ENCODE measurements at places on chromosomes 12 and 14.

DNA sequence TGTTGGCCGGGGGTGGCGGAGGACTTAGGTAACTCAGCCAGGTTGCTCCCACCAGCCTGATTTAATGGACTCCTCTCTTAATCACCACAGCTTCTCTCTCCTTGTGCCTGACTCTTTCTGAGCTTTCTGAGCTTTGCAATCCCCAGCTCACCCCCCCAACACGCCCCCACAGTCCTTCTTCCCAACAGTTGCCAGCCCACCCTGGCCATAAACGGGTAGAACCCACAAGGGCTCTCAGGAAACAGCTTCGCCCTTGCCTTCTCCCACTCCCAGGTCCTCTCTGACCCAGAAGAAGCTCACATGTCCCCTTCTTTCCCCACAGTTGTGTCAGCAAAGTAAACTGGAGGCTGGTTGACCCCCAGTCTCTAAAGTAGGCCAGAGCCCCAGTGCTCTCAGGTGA lies 32.9 kb downstream of the ZFP36L1 start:
- DNase-seq: no peak

- no peak for DNase-seq
Measured at GRCh38 chr12:92641291-92641690, 61.5 kb upstream of the PLEKHG7 start.

- DNase-seq: no peak
Measured at GRCh38 chr12:131146173-131146675, 192.5 kb downstream of the ADGRD1 start.

GRCh38 chr14:55107766-55108554 lies 21.1 kb upstream of the LGALS3 start:
- peak; percentile 32 for DNase-seq

DNA sequence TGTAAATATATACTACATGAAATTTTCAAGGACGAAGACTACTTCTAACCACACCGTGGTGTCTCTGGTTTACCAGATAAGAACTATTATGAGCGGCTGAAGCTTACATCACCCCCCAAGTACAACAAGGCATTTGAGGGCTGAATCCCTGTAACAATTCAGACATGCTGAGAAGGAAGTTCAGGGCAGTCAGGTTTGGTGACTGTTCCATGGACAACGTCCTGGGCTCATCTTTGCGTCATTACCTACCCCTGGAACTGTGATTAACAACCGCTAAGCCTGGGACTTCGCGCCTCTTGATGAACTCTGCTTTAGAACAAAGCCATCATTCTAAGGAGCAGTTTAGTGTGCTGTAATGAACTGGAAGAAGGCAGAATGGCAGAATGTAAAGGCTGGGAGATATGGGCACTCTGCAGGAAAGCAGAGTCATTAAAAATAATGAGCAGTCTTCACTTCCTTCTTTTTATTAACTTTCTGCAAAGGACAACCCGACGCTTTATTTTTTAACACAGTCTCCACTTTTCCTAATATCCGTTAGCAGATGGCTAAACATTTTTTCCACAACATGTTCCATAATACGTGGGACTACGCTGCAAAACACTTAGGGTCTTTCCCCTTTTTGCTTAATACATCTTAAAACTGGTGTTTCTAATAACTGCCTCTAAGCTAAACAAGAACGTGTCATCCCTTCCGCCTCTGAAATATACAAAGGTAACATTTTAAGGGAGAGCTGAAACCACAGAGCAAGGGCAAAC lies 263.2 kb downstream of the ADAMTS20 start:
- no peak for DNase-seq

GRCh38 chr12:14825256-14825655 lies 11.3 kb upstream of the SMCO3 start:
- no peak for DNase-seq

- peak; percentile 11 for DNase-seq
Measured at GRCh38 chr12:131850856-131851559, 22.8 kb downstream of the MMP17 start.

All from effector memory CD4-positive, alpha-beta T cell (primary cell).